Amniotic stem cell (primary cell): ENCODE measurements at places on chromosomes 5 and 9.

DNA sequence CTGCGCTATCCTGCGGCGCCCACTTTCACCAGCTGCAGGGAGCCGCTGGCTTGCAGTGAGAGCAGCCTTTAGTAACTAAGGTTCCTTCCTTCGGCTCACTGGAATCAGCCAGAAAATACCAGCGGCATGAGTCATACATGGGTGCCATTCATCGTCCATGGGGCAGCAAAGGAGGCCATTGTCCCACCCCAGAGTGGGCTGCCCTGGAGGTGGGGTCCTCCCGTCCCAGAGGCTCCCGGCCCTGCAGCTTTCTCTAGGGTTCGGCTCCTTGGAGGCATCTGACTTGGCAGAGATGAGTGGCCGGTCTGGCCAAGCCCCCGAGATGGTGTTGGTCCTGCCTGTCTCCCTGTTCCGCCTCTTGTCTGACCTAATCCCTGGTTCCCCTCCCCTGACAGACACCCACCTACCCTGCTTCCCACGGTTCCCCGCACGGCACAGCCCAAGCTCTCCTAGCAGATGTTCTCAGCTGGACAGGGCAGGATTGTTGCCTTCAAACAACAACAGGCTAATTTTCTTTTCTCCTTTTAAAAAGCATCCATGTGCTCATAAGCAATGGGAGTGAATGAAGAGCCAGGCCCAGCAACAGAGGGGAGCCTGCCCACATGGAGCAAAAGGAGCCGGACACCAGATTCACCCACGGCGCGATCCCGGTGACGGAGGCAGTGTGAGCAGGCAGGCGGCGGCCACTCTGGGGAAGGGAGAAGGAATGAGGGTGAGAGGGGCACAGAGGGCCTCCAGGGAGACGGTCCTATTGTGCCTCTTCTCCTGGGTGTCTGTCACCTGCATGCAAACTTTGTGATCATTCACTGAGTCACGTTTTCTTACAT lies 97.0 kb upstream of the COL5A1 start:
- peak; percentile 49 for DNase-seq

- no peak for DNase-seq
Observed at GRCh38 chr5:65722575-65723403, 784 bp downstream of the NLN start.

- DNase-seq = no peak
Observed at GRCh38 chr5:39225405-39226099, 6.2 kb upstream of the FYB1 start.

- no peak for DNase-seq
Observed at GRCh38 chr5:151006704-151007334, 13.6 kb upstream of the GPX3 start.

DNA sequence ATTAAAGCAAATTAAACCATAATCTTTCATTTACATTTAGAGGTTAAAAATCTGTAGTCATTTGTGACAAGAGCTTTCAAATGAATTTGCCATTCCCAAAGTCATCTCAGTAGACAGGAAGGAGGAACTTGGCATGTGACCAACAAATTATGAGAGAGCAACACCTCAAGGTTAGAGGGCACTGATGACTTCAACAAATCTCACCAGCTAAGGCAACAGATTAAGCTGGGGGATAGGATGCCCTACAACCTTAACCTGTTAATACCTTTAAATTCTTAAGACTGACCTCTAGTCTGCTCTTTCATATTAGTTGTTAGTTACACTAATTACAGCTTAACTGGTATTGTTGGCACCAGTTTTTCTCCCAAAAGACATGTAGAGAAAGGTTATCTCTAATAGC lies 18.4 kb downstream of the POU5F2 start:
- DNase-seq = no peak

- no peak for DNase-seq
Observed at GRCh38 chr5:132407970-132408369, 38.5 kb downstream of the SLC22A5 start.
